ENCODE measurements at places on chromosomes 1 and 21.

GRCh38 chr1:216641669-216642460 is 81.4 kb downstream of the ESRRG start:
- no peak for DNase-seq

- no peak for DNase-seq
Measured at GRCh38 chr1:63203641-63204040, 118.7 kb upstream of the FOXD3 start.

- no peak for DNase-seq
Measured at GRCh38 chr21:34811368-34811767, 142.6 kb downstream of the CLIC6 start.

DNA sequence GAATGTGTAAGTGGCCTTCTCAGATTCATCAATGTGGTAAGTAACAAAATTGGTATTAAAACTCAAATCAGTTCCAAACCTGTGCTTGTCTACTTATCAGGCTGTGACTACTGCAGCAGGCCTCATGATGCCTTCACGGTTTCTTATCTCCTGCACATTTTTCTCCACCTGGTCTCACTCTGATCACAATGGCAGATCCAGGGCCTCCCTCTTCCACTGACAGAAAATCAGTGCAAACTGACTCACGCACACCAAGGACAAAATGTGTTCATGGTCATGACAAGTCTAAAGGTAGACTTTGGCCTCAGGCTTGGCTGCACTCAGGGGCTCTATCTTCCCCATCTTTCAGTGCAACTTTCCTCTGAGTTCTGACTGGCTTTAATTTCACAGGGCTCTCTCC is 56.7 kb upstream of the ATP1A1 start:
- DNase-seq, result no peak

GRCh38 chr1:87993051-87993450 is 664.4 kb downstream of the LMO4 start:
- no peak for DNase-seq

DNA sequence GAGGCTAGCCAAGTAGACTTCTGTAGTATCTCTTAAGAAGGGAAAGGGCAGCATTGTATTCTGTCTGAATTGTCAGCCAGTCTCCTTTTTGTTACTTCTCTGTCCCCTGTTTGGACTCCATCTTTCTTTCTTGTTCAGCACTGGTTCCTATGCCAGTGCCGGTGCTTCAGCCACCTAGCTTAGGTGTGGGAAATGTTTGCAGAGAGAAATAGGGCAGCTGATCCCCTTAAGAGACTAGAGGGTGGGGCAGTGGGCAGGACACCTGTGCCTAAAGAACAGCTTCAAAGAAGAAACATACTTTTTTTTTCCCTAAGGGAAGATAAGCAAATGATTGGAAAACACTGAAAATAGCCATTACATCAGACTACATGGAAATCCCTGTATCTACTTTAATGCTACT is 113.0 kb downstream of the POU2F1 start:
- no peak for DNase-seq

- no peak for DNase-seq
Measured at GRCh38 chr1:59219916-59220315, 77.0 kb upstream of the FGGY start.

- DNase-seq, result no peak
Measured at GRCh38 chr21:27306791-27307775, 340.2 kb upstream of the ADAMTS5 start.

DNA sequence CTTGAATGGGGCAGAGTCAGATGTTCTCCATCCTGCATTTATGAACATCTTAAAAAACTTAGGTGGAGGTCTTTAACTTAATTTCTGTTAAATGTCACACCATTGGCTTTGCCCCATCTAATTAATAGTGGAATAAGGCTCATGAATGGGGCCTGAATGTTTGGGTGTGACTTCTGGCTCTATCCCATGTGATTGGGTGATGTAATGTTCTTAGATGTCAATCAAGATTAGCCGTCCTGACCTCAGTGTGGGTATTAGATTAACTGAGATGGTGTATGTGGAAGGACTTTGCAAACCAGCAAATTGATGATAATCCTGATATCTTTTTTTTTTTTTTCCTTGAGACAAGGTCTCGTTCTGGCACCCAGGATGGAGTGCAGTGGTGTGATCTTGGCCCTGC is 38.1 kb downstream of the C1orf21 start:
- DNase-seq, result no peak

Measured in CD4-positive, alpha-beta T cell treated with Interleukin-4 for 1 hour (primary cell).